Kidney epithelial cell (primary cell): ENCODE measurements at places on chromosomes 3 and 15.

- no peak for DNase-seq
Measured at GRCh38 chr3:61580982-61581643, 19.7 kb downstream of the PTPRG start.

DNA sequence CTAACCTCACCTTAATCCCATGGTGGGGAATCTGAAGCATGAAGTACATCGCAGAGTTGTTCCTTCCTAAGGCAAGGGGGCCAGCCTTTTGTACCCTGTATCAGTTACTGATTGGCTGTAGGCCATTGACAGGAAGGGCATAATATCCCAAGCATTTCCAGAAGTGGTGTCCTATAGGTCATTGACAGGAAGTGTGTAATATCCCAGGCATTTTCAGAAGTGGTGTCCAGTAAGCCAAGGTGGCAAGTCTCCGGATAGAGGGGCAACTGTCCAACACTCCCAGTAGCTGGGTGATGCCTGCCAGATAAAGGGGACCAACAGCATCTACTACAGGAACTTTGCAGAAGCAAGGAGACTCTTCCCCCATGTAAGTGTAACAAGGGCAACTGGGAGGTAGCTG, 52.1 kb upstream of the MYRIP start:
- DNase-seq, result no peak

GRCh38 chr15:93974804-93975481, 256.4 kb upstream of the MCTP2 start:
- DNase-seq, result no peak

GRCh38 chr3:70736009-70736408, 423.6 kb upstream of the MDFIC2 start:
- no peak for DNase-seq

DNA sequence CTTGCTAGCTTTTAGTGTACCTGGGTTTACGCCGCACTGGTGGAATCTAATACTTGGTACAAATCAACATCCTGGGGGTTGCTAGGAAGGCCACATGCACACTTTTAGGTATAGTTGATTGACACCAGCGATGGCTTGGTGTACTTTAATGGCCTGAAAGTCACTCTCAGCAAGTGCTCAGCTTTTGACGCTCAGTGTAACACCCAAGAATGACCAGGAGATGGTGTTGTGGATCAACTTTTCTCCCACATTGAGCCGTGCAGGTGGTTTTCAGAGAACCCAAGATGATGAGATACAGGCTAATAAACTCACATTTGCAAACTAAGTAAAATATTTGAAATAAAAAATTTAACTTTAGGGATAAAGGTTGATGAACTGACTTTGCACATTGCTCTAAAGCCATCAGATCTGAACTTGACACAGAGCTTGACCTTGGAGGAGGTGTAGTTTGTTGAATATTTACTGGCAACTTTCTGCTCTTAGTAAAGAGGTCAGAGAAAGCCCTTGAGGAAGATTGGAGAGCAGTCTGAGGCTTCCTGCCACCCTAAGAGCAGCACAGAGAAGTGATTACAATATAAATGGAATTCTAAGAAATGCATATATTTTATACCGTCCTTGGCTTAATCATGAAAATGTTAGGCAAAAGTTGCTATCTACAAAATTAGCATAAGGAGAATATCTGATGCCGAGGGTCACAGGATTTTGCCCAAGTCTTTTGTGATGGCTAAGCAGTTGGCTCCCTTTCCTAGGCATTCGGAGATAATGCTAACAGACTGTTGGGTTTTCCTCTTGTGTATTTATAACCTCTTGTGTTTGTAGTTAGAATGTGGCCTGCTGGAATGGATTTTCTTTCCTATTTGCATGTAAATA, 143.4 kb upstream of the RASGRP1 start:
- DNase-seq, result no peak

- no peak for DNase-seq
Measured at GRCh38 chr15:60370105-60370868, 27.5 kb downstream of the ANXA2 start.

GRCh38 chr15:94844198-94844537, 612.8 kb downstream of the MCTP2 start:
- no peak for DNase-seq

GRCh38 chr3:30353711-30354467, 252.5 kb upstream of the TGFBR2 start:
- DNase-seq, result no peak

GRCh38 chr15:96410175-96411055, 79.9 kb downstream of the NR2F2 start:
- DNase-seq, result no peak

GRCh38 chr3:14253022-14253706, 74.5 kb downstream of the LSM3 start:
- DNase-seq, result no peak

GRCh38 chr3:57787867-57788623, 31.9 kb downstream of the SLMAP start:
- peak; percentile 21 for DNase-seq

- DNase-seq, result no peak
Measured at GRCh38 chr3:9809615-9810432, at the start of gene TTLL3. Gene TTLL3, plus strand, starts transcription at chr3:9810262. Its CDS starts 400 bp downstream, at chr3:9810662.

DNA sequence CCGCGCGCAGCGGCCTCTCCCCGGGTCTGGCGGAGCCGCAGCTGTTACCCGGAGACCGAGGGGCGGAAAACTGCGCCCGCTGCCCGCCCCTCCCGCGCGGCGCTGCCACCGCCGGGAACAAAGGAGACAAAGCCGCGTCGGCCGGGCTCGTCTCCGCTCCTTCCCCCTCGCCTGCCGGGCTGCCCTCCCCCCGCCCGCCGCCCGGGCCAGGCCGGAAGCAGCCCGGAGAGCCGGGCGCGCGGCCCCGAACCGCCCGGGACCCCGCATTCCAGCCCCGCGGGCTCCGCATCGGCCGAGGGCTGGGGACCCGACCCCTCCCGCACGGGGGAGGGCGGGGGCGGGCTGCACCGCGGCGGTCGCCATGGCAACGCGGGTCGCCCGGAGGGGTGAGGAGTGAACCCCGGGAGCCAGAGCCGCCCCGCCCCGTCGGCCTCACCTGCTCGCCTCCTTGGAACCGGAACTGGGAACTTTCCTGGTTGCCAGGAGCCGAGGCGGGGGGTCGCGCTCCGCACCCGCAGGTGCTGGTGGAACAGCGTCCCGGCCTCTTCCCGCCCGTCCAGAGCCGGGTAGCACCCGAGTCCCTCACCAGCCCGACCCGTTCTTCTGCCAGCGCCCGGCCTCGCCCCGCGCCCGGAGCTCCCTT, 448 bp downstream of the PLXNB1 start:
- DNase-seq, result no peak

GRCh38 chr15:40871749-40872617, 2.1 kb downstream of the RHOV start:
- no peak for DNase-seq

DNA sequence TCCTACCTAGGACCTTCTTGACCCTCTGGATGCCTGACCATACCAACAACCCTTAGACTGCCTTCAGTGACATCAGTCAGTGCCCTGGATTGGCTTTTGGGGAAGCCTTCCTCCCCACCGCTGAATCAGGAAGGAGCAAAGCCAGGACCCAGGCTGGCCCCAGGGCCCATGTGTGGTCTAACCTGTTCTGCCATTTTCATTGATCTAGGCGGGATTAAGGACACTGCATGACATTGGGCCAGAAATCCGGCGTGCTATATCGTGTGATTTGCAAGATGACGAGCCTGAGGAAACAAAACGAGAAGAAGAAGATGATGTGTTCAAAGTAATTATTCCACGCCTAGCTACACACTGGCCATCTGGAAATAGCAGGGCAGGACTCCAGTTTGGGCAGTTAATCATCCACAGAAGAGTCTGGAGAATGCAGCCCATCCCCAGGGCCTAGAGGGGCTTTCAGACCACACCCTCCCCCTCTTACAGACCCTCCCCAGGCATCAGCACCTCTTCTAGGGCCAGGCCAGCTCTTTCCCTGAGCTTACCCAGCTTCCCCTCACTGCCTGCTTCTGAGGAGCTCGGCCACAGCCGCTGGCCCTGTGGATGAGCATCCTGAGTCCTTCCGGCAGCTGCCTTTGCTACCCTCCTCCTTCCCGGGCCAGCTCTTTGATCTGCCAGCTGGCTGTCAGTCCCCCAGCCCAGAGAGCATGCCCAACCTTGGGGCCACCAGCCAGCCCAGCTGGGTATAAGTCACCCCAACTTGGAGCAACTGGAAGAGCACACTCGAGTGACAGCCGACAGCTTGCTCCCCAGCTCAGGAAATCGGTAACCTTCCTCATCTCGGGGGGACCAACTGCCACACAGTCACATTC, 45.9 kb downstream of the CHDH start:
- no peak for DNase-seq

GRCh38 chr15:73924171-73924921, 1.9 kb upstream of the LOXL1 start:
- DNase-seq, result no peak

GRCh38 chr15:70493376-70493775, 270.0 kb downstream of the UACA start:
- no peak for DNase-seq

- DNase-seq, result no peak
Measured at GRCh38 chr3:183466575-183466974, 38.2 kb upstream of the MCF2L2 start.

GRCh38 chr3:89300981-89301380, 193.6 kb downstream of the EPHA3 start:
- DNase-seq, result no peak

DNA sequence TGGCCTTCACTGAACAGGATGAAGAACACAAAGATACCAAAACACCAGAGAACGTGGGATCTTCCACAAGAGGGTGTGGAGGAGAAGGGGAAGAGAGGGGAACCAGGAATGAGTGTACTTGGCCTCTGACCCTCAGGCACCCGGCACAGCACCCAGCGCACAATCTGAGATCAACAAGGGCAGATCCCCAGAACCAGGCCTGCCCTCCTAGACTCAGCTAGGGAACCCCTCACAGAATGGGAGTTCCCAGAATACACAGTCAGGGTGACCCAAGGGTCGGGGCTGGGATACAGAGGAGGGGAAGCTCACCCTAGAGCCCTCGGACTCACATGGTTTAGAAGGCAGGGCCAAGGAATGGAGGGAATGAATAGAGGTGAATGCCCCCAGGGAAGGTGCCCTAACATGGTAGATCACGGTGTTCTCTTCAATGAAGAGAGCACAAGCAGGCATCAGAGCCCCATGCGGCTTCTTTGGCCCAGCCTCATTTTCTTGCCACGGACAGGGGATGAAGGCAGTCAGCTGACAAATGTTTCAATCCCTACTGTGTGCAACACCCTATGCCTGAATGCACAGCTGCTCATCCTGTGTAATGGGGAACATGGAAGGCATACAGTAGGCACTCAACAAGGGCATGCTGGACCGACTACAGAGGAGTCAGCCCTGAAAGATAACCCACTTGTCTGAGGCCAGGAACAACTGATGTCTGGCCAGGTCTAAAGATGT, 13.1 kb downstream of the BMF start:
- no peak for DNase-seq

DNA sequence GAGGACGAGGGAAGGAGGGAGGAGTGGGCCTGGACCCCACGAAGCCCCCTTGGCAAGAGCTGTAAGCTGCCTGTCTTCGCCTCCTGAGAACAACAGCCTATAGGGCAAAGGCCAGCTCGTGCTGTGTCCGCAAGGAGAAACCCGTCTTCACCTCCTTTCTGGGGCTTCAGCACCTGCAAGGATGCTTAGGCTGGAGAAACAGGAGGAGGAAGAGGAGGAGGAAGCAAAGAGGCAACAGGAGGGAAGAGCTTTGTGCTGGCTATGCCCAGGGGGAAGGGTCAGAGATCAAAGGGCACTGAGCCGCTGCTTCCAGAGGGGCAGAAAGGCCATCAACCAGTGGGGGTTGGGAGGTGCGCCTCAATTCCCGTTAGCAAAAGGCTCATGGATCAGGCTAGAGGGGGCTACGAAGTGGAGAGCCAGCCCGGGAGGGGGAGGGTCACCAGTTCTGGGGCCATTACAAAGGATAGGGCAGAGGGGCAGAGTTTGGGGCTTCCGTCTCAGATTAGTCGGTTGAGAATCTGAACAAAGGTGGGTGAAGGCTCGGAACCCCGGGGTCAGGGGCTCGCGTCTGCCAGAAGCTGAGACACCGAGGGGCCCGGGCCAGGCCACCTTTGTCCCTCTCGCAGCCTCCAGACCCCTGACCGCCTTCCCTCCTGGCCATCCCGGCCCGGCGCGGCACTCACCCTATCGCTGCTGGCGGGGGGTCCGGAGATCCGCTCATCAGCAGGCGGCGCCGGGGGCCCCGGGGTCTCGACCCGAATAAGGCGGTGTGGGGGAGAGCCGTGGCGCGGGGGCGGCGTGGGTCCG, 792 bp downstream of the SHF start:
- no peak for DNase-seq

DNA sequence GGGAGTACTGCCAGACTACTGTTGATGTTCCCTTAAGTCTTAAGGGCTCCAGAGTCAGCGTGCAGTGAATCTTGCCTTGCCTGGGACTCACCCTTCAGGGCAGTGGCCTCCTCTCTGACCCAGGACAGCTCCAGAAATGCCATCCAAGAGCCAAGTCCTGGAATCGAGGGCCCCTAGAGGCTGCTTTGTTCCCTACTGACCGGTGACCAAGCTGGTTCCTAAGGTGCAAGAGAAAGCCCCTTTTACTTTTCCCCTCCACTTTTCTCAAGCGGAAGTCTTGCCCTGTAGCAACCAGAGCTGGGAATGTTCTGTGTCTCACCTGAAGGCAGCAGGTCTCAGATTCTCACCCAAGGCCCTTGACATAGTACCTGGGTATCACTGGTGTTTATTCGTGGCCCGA, 238.0 kb downstream of the DOCK3 start:
- DNase-seq, result no peak

DNA sequence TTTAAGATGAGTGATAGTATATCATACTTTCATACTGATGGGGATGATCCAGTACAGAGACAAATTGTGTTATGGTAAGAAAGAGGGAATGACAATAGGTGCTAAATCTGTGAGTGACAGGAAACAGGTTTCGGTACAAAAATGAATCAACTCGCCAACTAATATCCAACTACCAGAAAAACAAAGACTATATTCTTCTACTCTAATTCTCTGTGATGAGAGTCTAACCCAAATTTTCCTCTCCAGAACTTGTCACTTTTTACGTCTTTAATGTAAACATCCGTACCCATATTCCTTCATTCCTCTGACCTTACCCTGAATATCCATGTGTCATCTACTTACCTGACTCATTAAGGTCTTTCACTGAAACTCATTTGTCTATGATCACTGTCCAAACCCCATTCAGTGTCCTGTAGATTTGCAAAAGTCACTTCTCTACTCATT, 39.6 kb downstream of the SCAPER start:
- no peak for DNase-seq

DNA sequence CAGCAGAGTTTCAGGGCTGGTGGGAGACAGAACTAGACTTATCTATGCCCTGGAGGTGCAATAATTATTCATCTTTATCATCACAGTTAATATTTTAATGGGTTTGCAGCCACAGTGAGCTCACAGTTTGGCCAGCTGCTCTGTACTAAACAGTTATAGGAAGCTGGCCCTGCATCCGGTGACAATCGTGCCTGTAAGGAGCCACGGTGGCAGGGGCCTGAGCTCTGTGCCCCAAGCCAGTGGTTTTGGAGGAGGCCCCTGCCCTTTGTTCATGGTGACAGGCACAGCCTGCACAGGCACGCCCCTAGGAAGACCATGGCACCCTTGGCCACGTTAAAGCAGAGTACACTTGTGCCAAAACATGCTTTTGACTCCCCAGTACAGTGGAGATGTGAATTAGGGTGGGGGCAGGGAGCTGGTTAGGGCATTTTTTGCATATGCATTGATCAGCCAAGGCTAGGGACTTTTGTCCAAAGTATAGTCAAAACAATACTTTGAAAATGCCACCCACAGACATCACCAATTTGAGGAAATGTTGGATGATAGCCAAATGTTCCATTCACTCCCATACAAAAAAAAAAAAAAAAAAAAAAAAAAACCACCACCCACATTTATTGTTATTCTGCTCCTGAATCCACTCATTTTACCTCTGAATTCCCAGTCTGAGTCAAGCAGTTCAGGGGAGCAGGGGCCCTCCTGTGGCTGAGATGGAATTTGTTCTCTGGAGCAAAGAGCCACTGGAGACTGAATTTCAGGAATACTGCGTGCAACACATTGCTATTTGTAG, 3.4 kb upstream of the RFTN1 start:
- peak; percentile 16 for DNase-seq
